ENCODE measurements at places on chromosomes 7 and 10. TPM values are rescaled to one million over a fixed set of nuclear protein-coding genes. Genes with fewer than 3 reads are reported as not detected.

DNA sequence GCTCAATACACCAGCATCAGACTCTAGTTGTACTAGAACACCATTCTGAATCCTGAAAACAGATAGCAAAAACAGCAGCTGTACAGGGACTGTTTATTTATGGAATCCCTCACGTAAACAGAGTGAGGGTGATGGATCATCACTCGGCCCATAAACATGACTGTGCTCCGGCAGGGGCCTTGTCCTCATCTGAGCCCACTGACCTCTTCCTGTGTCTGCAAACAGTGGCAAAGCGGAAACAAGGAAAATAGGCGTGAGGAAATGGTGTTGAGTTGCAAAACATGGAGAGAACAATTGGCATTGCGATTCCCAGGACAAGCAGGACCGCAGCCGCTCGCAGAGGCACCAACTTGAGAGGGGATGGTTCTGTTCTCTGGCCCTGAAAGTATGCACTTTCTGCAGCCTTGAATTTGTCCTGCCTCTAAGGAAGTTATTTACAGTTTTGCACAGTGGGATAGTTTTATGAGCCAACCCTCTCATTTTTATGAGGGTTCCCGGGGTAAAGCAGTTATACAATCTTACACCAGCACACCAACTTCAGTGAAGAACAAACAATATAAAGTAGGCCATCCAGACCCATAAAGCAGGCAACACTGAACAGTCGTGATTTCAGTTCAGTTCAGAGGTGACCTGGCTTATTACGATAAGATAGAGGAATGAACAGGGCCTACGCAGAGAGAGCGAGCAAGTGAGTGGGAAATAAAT lies 248.0 kb upstream of the FZD8 start:
- no peak for DNase-seq

GRCh38 chr7:50397320-50397970 lies 52.7 kb downstream of the FIGNL1 start:
- no peak for DNase-seq

The SLC26A3 gene
- total RNA-seq, result not detected

The SPDYE9 gene
- not detected for total RNA-seq

GRCh38 chr7:81833401-81833800 lies 63.6 kb upstream of the HGF start:
- no peak for DNase-seq
